ENCODE measurements at places on chromosomes 4 and X.

DNA sequence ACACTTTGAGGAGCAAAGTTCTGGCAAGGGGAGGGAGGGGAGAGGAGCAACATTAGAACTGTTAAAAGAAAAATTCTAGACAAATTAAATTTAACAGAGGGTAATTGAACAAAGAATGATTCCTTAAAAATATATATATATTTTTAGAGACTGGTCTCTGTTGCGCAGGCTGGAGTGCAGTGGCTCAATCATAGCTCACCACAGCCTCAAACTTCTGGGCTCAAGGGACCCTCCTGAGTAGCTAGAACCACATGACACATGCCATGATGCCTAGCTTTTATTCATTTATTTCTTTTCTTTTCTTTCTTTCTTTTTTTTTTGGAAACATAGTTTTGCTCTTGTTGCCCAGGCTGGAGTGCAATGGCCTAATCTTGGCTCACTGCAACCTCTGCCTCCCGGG is 19.1 kb upstream of the SPINK2 start:
- DNase-seq = no peak

DNA sequence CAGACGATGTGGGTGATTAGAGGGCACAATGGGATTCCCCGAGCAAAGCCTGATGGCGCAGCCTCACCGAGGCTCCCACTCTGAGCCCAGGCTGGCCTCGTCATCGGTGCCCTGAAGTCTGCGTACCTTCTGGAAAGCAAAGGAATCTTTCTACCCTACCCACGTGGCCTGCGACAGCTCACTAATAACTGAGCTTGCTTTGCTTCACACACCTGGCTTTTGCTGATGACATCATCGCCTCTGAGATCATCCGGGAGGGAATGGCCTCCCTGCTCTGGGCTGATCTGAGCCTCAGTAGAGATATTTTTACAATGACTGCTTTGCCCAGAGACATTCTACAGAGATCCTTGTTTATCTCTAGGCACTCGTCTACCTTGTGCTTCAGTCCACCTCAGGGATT is 45.4 kb upstream of the PDLIM3 start:
- DNase-seq = no peak

DNA sequence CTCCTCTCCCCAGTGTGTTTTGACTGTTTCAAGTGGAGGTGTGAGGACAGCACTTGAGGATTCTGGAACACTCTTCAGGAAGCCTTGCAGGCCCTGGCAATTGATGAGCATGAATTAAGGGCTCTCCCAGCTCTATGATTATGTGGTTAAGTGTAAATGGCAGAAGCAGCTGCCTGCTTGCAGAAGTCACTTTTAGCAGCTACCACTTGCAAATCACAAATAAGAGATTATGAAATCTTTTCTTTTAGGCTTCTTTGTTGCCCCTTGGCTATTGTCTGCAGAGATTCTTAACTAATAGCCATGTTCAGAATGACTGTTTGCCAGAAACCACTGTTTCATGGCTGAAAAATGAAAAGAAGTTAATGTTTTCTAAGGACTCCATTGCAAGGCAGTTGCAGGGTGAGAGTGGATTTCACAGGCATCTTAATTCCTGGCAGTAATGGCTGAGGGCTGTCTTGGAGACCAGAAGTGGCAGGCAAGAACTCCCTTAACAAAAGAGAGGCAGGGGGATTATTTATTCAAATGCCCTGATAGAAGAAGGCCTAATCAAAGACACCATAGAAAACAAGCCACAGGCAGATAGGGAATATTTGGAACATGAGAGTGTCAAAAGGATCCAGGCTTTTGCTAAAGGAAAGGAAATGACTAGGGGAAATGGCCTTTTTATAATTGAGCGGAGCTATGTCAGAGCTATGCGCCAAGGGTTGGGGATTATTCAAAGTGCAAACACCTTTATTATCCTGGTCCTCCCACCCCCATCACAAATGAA is 8.3 kb upstream of the HOPX start:
- no peak for DNase-seq

- no peak for DNase-seq
These were observed 120.3 kb upstream of the AFF2 start for GRCh38 chrX:148380107-148380506.

GRCh38 chr4:146159384-146160058 is 16.0 kb upstream of the LSM6 start:
- no peak for DNase-seq

Data from NCI-H2081 (cell line).